ENCODE measurements at places on chromosomes 16 and 17.
A peak's percentile ranks its signal among the peaks of the same experiment; 100 is the strongest.

- no peak for DNase-seq
These were observed 214.2 kb upstream of the GSE1 start for GRCh38 chr16:85398688-85399582.

DNA sequence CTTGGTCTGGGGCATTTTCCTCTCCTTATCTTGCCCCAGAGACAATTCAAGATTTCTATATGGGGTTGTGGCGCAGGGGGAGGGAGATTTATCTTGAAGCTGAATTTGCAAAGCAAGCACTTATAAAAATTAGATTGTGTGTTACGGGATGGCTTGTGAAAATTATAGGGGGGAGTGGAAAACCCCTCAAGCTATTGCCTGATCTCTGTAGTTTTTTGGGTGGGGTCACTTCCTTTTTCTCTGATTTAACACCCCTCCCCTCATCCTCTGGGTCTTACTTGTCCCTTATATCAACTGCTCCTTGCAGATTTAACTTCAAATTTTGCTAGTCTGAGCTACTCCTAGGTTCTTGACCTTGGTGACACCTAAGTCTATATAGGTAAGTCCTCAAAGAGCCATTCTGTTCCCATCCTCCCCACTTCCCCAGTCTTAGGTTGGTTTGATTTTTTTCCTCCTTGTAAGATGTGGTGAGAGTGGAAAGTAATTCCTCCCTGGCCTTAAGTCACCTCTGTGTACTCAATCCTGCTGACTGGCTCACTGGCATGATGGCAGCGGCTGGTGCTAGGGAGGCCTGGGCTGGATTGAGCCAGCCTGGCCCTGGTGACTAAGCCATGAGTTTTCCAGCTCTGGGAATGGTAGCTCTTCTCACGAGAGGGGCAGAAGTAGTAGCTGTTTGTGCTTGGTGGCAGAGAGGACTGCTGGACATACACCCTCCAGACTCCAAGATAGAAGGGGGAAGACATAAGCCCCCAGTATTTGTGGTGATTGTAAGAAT, 2.3 kb downstream of the ARL4D start:
- peak; percentile 92 for DNase-seq

GRCh38 chr17:78432226-78433012, 54.0 kb downstream of the PGS1 start:
- no peak for DNase-seq

DNA sequence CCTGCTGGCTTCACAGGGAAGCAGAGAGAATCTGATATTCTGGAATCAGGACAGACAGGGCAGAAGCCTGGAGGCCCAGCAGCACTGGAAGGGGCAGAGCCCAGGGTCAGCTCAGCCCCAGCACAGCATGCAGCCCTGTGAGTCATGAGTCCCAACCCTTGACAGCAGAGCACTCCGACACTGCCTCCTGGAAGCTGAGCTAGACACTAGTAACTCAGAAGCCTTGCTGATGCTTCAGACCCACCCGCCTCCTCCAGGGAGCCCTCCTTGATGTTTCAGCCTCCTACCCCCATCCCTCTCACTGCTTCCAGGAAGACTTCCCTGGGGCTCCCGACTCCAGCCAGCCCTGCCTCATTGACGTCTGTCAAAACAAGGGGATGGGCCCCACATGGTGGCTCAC, 6.9 kb downstream of the CAMKK1 start:
- peak; percentile 81 for DNase-seq

GRCh38 chr17:76207275-76208059, 32.8 kb downstream of the RNF157 start:
- no peak for DNase-seq

DNA sequence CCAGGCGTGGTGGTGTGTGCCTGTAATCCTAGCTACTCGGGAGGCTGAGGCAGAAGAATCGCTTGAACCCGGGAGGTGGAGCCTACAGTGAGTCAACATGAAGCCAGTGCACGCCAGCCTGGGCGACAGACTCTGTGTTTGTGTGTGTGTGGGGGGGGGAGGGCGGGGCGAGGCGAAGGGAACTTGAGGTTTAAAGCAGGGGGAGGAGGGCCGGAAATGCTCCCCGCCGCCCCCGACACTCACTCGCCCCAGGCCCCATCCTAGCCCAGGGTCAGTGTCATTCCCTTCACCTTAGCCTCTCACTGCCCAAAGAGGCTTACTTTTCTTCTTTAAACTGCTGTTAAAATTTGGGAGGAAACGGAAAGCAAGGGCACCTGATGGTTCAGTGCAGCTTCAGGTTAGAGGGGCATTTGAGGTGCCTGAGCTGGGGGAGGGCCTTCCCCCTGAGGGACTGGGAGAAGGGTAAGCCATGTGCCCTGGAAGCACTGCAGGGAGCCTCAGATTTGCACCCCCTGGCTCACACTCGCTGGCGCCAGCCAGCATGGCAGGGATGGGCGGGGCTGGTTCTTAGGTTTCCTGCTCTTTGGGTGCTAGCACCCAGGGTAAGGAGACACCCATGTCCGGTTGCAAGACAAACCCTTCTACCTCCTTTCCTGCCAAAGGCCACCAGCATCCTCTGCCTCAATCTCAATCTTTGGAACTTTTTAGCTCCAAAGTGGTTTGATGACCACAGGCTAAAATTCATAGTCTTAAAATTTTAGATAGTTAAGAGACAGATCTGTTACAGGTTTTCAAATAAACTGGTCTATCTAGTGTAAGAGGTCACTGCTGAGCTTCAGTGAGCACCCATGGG, 2.2 kb upstream of the LIMD2 start:
- DNase-seq: no peak

DNA sequence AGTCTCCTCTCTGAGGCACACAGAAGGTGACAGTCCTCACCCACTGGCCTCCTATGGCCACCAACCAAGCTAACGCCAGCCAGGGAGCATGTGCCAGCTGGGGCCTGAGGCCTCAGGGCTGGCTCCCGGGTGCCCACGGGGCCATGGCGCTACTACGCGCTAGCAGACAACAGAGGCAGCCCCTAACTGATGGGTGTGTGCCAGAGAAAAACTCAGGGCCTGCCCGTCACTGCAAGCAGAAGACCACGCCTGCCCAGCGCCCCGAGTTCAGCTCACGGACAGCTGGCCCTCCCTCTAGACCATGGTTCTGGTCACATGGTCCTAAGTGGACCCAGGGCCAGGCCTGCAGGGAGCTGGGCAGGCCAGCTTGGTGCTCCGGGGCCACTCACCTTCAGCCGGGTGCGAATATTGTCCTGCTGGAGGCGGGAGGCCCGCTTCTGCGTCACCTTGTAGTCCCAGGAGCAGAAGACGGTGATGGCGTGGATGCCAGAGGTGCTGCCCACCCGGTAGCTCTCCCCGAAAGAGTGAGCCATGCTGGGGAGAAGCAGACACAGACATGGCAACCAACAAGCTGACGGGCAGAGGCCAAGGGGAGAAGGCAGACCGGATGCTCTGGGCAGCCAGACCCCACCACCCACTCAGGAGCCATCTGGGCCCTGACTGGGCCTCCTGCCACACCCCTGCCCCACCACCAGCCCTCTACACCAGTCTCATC, 6.2 kb downstream of the TMC6 start:
- no peak for DNase-seq

DNA sequence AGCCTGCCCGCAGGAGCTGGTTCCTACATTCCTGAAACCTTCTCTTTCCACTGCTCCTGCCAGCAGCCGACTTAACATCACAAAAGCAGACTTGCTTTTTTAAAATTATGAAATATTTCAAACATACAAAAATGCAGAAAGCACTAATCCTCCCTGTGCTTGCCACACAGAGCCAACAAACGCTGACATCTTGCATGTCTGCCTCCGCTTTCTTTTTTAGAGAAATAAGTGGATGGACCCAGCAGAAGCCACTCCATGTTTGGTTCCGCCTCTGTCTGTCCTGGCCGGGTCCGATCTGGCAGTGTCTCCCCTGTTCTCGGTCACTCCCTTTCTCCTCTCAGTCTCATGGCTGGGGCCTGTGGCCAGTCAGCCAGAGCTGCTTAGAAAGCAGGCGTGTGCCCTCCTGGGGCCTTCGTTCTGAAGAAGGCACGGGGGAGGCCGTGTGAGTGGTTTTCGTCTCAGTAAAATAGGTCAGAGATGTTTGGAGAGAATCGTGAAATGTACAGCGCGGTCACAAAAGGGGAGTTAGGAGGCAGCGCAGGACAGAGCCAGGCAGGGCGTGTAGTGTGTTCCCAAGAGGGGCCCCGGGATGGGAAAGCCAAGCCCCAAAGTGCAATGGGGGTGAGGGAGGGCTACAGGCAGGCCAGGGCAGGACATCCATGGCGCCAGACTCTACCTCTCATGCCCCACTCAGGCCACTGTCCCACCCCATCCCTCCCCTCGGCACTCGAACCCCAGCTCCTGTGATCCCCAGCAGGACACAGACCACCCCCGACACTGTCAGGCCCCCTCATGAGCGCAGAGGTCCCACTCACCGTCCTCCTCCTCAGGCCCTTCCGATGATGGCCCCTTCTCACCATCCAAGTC, 23.2 kb downstream of the MXRA7 start:
- DNase-seq: no peak

DNA sequence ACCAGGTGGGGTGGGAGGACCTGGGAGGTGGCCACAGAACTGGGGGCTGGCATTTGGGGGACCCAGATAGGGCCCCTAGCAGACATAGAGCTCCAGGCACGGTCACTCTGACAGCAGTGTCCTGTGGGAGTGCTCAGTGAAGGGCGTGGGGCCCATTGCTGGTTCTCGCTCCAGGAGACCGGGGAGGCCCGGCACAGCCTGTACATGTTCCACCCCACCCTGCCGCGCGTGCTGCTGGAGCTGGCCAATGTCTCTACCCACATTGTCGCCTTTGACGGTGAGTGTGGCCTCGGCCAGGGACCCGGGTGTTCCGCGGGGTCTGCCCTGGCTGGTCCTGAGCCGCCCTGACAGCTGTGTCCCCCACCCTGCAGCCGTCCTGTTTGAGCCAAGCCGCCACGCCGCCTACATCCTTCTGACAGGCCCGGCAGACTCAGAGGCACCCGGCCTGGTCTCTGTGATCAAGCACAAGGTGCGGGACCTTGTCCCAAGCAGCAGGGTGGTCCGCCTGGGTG, 11.2 kb downstream of the RGS11 start:
- no peak for DNase-seq

- DNase-seq: peak; percentile 67
These were observed 46.4 kb downstream of the SPOP start for GRCh38 chr17:49631496-49631895.

DNA sequence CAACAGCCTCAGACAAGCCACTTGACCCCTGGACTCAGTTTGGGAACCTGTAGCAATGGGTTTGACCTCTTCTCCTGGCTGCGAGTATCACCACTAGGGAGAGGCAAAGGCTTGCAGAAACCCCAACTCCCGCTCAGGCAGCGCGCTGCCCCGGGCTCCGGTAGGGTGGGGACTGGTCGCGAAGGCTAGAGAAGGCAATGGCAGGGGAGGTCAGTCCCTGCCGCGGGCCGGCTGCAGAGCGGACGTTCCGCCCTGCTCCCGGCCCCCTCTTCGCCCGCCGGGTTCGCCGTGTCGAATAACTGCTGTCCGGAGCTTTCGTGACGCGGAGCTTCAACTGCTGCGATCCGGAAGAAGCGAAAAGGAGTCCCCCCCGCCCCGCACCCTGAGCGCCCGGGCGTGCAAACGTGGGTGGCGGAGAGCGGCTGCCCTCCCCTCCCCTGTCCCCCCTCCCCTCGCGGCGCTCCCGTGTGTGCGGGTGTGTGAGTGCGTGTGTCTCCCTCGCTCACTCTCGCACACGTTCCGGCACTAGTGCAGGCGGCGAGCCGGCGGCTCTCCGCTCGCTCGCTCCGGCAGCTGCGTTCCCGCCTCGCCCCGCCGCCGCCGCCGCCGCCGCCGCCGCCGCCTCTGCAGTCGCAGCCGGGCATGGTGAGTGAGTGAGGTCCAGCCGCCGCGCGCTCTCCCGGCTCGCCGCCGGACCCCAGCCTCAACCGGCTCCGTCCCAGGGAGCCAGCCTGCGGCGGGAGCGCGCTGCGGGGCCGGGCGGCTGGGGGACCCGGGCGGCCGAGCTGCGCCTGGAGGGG, 772 bp upstream of the SHISA6 start:
- DNase-seq: no peak

GRCh38 chr17:68305142-68305541, 13.8 kb downstream of the ARSG start:
- DNase-seq: no peak
